ENCODE measurements at places on chromosomes 3 and 15.

GRCh38 chr3:72756900-72757299, 91.3 kb downstream of the SHQ1 start:
- peak; percentile 64 for DNase-seq

- DNase-seq = no peak
Observed at GRCh38 chr3:126555795-126556636, 2.7 kb downstream of the C3orf22 start.

DNA sequence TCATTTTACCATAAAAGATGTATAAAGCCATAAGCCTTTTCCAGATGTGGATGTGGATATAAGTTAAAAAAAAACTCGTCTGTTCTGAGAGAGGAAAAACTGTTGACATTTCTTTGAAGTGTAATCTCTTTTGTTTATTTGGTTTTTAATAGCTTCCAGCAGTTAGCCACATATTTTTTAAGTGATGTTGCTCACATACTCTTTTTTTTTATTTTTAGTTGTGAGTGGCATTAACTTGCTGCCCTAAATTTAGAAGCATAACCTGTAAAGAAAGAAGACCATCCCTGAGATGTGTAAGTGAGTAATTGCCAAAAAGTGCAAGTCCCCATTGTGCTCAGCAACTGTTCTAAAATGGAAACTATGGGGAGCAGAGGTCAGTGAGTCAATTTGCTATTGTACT, 415.9 kb upstream of the MDFIC2 start:
- DNase-seq = no peak

GRCh38 chr3:131811481-131811880, 223.3 kb downstream of the CPNE4 start:
- no peak for DNase-seq

GRCh38 chr3:177681852-177682251, 484.6 kb upstream of the TBL1XR1 start:
- peak; percentile 24 for DNase-seq

DNA sequence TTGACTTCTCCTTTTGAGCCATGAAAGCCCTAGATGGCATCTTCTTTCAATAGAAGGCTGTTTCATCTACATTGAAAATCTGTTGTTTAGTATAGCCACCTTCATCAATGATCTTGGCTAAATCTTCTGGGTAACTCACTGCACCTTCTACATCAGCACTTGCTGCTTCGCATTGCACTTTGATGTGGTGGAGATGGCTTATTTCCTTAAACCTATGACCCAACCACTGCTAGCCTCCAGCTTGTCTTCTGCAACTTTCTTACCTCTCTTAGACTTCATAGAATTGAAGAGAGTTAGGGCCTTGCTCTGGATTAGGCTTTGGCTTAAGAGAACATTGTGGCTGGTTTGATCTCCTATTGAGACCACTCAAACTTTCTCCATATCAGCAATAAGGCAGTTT, 189.8 kb downstream of the PLCL2 start:
- DNase-seq = peak; percentile 29

GRCh38 chr15:29018120-29018805, 132.5 kb downstream of the APBA2 start:
- no peak for DNase-seq
